Fibroblast of skin of scalp (primary cell): ENCODE measurements at places on chromosomes 12 and 14.
A peak's percentile ranks its signal among the peaks of the same experiment; 100 is the strongest.

DNA sequence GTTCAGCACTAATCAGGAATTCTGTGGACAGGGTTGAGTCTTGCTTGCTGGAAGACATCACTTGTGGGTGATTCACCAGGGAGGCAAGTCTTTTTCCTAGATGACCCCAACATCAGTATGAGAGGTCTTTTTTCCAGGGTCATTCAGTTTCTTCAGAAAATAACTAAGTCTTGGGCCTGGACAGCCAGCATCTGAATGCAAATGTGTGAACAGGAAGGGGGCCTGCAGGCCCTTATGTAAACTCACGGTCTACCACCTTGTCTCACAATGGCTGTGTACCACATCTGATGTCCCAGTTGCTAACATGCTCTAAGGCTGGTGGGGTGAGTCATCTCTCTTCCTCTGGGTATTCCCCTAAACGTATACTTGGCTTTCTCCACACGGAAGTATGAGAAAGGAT, 79.2 kb downstream of the HECTD4 start:
- DNase-seq = peak; percentile 57

DNA sequence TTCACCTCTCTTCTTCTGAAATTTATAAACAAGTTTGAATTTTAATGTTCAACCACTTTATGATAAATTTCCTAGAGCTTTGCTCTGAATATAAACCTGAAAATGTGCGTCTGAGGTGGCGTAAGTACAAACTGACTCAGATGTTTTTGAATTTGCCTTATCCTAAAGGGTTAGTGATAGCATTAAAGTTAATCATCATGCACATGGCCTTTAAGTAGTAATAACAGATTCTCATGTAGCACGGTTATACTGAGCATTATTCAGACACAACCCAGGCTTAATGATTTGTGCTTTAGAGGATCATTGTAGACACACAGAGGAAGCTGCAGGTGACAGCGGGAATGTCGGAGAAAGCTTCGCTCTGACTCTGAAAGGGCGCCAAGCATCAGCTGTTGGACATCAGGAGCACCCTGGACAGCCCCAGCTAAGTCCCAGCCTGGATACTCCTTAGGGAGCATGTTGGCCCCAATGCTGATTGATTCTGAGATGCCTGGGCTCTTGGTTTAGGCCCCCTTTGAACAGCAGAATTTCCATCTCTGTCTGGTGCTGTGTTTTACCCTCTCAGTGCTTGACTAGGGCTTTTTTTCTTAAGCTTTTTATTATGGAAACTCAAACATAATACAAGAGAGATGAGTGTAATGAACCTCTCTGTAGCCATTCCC, 91.1 kb downstream of the PLXNC1 start:
- no peak for DNase-seq

- DNase-seq = peak; percentile 22
Measured at GRCh38 chr14:90642244-90642717, 173.9 kb downstream of the TTC7B start.

- DNase-seq = no peak
Measured at GRCh38 chr14:29097476-29097875, 330.9 kb downstream of the FOXG1 start.

DNA sequence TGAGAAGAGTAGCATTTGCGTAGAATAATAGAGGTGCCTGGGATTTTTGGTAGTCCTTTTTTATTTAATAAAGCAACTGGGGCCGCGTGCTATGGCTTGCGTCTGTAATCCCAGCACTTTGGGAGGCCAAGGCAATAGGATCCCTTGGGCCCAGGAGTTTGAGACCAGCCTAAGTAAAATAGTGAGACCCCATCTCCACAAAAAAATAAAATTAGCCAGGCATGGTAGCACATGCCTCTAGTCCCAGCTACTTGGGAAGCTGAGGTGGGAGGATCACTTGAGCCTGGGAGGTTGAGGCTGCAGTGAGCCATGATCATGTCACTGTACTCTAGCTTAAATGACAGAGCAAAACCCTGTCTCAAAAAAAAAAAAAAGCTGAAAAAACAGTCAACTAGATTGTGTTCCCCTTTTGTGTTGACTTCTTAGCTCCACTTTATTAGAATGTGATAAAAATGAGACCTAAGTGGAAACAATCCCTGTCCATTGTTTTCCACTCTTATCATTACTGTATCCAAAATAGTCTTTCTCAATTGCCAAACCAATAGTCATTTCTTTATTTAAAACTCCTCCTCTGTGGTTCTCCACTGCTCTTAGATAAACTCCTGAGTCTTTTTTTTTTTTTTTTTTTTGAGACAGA, 7.4 kb downstream of the PRKCH start:
- DNase-seq = no peak

DNA sequence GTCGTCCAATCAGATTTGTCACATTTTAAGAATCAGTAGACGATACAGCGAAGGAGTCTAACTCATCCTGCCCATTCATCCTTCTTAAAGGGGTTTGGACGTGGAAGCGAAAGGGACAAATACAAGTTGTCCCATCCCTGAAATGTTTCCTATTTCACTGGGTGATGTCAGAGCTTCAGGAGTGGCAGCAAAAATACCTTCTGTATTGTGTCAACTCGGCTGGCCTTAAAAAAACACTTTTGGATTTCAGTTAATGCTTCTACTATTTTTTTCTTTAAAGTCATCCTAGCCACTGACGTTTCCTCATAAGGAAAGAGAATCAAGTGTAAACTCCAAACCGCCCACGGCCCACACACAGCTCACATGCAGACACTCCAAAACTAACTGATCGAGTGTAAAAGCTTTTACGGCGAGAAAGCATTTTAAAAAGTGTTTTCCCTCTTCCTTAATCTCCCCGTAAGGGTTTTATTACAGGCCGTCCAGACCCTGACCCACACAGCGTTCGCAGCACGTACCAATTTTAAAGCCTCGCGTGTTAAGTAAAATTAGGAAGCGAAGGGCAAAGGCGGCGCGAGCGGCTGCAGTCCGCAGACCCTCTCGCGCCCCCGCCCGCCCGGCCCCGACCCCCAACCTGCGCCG, 593 bp downstream of the CFL2 start:
- peak; percentile 92 for DNase-seq

- DNase-seq = no peak
Measured at GRCh38 chr12:27209257-27209910, 34.7 kb upstream of the STK38L start.
